ENCODE measurements at places on chromosomes 5 and 9.
A peak's percentile ranks its signal among the peaks of the same experiment; 100 is the strongest.

- DNase-seq, result no peak
Measured at GRCh38 chr9:130929571-130930038, 9.4 kb downstream of the FIBCD1 start.

DNA sequence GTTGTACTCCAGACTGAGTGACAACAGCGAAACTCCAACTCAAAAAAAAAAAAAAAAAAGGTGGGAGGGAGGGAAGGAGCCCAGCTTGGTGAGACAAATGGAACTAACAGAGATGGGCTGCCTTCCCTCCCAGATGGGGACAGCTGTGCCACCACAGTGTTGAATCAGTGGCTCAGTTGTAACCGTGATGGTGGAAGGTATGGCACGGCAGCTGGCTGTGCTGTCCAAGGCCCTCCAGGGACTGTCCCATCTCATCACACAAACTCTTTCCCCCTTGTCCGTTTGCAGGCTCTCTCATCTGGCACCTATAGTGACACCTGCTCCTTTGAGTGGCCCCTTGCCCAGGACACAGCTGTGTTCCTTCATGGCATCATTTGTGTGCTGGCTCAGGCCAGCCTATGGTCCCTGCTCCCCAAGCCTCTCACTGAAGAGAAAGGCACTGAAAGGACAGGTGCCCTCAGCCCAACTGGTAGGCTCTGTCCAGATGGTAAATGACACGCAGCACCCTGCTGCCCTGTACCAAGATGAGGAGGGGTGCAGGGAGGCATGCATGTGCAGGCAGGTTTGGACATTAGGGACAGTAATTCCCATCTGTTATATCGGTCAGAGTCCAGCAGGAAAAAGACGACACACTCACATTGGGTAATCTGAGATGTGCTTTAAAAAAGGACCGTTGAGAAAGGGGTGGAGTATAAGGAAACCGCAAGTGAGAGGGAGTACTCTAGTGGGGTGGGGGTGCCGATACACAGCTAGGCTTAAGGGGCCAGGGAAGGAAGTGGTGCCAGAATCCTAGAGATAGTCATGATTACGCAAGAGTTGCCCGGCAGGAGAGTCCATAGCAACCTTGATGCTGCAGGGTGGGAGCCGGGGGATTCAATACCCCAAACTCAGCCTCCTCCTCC, 4.3 kb downstream of the SMIM33 start:
- DNase-seq, result peak; percentile 81

GRCh38 chr9:109401169-109401989, 80.5 kb upstream of the EPB41L4B start:
- DNase-seq, result peak; percentile 23

- no peak for DNase-seq
Measured at GRCh38 chr5:163460562-163461171, at the start of gene HMMR. HMMR (plus strand) TSS chr5:163460632; CDS start chr5:163460693, 61 bp downstream.

DNA sequence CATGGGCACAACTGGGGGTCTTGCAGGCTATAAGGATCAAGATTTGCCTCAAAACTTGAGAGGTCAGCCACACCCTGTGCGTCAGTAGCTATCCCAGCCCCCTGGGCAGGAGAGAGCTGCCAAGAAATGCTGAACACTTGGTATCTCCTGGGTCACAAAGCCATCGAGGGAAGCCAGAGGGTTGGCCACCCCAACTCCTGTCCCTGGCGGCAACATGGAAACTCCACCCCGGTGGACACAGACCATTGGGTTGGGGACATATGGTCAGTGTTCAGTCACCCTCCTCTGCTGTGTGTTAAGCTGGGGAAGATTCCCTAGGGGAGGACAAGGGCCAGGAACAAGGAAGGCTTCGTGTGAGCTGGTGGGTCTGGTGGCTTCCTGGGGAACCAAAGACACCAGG, 140.6 kb downstream of the C5orf15 start:
- no peak for DNase-seq

DNA sequence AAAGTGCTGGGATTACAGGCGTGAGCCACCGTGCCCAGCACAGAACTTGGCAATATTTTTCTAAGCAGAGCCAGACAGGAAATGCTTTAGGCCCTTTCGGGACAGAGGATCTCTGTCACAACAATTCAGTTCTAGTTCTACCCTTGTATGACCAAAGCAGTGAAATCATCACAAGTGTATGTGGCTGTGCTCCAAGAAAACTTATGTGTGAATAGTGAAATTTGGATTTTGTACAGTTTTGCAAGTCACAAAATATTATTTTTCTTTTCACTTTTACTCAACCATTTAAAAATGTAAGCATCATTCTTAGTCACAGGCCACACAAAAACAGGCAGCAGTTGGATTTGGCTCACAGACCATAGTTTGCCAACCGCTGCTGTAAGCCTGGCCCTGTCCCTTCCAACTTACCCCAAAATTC, 20.4 kb upstream of the PRUNE2 start:
- DNase-seq, result peak; percentile 78

GRCh38 chr5:39526914-39527477, 102.2 kb upstream of the DAB2 start:
- DNase-seq, result peak; percentile 46

DNA sequence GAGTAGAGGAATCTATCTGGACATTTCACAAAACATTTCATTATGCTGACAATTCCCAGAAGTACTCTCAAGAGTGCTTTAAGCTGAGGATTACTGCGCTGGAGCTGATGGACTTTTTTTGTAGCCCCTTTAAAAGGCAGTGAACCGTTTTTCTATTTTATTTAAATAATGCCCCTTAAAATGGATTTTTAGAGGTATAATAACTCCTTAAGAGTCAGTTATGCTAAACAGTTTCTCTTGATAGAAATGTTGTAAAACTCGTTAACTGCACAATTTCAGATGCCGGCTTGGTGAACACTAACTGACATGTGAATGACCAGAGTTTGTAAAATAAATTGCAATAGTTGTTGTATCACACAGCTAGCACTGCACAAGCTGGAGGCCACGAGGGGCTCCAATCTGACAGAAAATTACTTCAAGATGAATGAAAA, 174.0 kb downstream of the NR2F1-AS1 start:
- no peak for DNase-seq

- no peak for DNase-seq
Measured at GRCh38 chr9:127796852-127797370, 5.8 kb upstream of the FPGS start.

GRCh38 chr5:123007182-123007581, 29.3 kb downstream of the PPIC start:
- DNase-seq, result peak; percentile 24

- peak; percentile 73 for DNase-seq
Measured at GRCh38 chr5:32848681-32849080, 137.6 kb downstream of the NPR3 start.

DNA sequence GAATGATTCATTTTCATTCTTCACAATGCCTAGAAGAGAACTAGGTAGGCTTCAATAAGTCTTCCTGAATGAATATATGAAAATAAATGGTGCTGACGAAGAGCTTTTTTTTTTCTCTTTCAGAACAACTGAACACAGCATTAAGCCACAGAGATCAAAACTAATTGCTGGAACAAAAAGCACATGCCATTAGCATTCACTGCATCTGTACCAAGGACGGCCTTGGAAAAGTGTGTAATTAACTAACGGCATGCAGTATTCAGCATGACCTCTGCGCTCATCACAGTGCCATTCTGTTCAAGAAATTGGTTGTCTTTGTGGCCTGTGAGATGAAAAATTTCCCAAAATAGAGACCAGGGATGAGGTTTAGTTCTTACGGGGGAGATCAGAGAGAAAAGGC, 99.3 kb downstream of the NUDT12 start:
- DNase-seq, result no peak

- peak; percentile 64 for DNase-seq
Measured at GRCh38 chr5:143241892-143242291, 161.6 kb downstream of the NR3C1 start.

DNA sequence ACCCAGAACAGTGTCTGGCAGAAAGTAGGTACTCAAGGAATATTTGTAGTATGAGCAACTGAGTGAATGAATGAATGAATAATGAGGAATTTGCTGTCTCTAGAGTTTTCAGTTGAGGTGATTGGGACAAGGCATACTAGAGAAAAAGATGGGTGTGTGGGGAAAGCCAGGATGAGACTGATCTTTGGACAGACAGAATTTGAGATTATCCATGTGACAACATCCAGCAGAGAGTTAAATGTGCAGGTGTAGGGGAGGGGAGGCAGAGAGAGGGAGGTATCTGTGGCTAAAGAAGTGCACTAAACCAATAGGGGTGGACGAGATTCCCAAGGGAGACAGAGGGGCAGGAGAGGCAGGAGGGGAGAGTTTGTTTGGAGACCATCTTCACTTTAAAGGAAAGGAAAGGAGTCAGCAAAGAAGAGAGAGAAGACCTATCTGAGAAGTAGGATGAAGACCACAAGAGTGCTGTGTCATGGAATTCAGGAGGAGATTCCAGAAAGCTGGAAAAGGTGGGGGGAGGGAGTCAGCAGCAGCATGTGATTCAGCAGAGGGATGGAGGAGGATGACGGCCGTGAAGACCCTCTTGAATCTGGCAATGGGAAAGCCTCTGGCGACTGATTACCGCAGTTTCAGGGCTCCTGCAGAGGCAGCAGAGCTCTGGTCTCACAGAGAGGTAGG, 3.2 kb downstream of the CPLX2 start:
- no peak for DNase-seq

DNA sequence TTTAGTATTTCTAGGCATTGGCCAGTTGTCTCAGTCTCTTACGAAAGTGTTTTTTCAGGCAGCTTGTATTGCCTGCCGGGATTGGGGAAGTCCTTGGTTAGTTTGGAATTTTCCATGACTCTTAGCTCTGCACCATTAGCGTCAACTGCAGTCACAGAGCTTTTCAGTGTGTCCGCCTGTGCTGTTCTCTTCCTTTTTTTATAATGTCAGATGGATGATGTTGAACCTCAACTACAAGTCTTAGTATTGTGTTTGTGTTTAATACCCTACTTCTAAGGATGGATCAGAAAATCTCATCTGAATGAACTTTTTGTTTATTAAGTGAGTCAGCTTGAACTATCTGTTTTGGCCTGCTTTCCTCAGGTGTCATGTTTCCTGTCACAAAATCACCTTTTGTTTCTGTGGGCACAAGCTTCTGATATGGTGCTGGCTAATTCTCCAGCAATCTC, 33.1 kb downstream of the ATP6V0E1 start:
- peak; percentile 35 for DNase-seq

- no peak for DNase-seq
Measured at GRCh38 chr5:168670881-168671575, 91.9 kb upstream of the PANK3 start.

DNA sequence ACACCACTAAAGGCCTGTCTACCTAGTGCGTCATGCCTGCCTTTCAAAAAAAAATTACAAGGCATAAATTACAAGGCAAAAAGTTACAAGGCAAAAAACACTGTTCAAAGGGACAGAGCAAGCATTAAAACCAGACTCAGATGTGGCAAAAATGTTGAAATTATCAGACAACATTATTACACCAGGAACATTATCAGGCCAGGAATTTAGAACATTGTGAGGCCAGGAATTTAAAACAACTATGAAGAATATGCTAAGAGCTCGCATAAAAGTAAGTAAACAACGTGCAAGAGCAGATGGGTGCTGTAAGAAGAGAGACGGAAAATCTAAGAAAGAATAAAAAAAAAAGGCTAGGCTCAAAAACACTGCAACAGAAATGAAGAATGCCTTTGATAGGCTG, 18.2 kb upstream of the MLANA start:
- DNase-seq, result peak; percentile 30

DNA sequence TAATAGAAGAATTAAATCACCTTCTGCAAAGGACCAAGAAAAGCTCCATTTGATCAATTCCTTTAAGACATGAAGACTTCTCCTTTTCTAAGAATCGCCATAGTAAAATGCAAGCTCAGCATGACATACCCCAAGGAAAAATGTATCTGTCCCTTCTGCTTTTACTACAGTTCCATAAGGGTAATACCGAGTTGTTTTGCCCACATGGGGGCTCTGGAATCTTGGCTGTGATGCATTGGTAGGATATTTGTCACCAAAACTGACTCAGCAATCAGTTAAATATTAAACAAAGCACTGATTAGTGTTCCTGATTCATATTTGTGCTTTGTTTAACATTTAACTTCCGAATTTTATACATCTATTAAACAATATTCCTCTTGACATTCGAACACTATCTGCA, 24.3 kb upstream of the KCNIP1 start:
- peak; percentile 48 for DNase-seq

DNA sequence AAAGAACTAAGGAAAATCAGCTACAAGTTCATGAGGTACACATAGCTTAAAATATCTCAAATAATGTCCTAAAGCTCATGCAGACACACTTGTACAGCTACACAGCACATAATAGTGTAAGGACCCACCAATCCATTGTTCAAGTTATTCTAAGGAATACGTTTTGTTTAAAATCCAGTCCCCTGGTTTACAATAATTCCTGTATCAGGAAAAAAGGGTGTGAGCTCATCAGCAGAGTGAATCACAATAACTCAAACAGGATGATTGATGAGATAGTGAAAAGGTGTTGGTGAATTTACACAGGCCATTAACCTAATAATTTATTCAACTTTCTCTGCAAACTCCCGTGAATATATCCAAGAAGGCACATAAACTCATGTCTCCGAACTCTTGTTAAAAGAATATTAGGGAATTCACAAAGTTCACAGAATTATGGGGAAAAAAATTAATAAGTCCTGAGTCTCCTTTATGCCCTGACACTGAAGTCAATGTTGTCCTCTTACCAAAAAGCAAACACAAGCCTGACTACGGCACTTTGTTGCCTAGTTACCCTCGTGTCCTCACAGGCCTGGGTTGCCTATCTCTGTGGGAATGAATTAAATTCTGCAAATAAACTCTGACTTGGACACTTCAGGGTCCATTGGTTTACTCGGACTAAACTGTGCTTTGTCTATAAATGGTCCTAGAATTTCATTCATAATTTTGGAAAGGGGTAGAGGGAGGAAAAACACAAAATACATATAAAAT, 142.8 kb upstream of the PDE4D start:
- DNase-seq, result no peak

GRCh38 chr5:34706084-34706483, 50.0 kb downstream of the RAI14 start:
- no peak for DNase-seq

- DNase-seq, result no peak
Measured at GRCh38 chr5:12399868-12400267, 495.6 kb upstream of the CTNND2 start.

DNA sequence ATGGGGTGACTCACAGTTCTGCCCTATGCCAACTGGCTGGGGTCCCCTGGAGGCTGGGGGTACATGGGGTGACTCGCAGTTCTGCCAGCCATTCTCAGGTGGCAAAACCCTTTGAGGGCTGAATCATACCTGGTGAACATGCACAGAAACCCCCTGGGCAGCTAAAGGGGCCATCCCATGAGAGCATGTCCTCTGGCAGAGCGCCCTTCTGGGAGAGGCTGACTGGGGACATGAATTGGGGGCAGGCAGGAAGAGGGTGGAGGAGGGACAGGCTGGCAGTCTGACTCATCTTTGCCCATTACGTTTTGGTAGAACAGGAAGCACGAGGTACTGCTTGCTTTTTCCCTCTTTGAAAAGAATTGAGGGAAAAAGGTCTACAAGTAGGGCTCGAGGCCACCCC, 16.7 kb downstream of the TRAF1 start:
- DNase-seq, result no peak

- DNase-seq, result no peak
Measured at GRCh38 chr5:74055486-74056106, 429.6 kb downstream of the ARHGEF28 start.

GRCh38 chr5:11904265-11904906, at the start of gene CTNND2:
CTNND2 (minus strand) TSS chr5:11904446; CDS start chr5:11903853, 593 bp downstream.
- peak; percentile 5 for DNase-seq
